ENCODE measurements at places on chromosomes 7 and 10.

GRCh38 chr10:78505657-78506056 is 472.0 kb downstream of the RPS24 start:
- no peak for DNase-seq

- no peak for DNase-seq
Observed at GRCh38 chr7:24192053-24192452, 91.9 kb upstream of the NPY start.

DNA sequence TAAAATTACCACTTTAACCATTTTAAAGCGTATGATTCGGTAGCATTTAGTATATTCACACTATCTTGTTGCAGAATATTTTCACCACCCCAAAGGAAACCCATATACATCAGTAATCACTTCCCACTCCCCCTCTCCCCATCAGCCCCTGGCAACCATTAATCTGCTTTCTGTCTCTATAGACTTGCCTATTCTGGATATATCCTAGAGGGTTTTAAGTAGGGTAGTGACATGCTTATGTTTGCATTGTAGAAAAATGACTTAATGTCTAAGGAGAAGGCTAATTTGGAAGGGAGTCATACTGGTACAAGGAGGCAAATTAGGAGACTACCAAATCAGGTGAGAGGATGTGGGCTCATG is 42.6 kb upstream of the TRIL start:
- no peak for DNase-seq

GRCh38 chr7:120985839-120986238 is 2.7 kb upstream of the CPED1 start:
- no peak for DNase-seq

DNA sequence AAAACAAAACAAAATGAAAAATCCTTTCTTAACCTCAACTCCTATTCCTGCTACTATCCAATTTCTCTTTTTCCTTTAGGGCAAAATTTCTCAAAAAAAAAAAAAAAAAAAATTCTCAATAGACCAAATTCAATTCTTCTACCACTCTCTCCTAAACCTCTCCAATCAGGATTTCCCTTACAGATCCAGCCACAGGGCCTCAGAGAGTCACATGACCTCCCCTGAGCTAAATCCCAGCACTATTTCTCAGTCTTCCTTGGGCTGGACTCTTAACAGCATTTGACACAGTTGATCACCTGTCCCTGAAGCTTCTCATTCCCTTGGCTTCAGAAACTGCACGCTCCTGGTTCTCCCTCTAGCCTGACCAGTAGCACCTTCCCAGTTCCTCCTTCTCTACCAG is 4.9 kb downstream of the ZNF12 start:
- no peak for DNase-seq

DNA sequence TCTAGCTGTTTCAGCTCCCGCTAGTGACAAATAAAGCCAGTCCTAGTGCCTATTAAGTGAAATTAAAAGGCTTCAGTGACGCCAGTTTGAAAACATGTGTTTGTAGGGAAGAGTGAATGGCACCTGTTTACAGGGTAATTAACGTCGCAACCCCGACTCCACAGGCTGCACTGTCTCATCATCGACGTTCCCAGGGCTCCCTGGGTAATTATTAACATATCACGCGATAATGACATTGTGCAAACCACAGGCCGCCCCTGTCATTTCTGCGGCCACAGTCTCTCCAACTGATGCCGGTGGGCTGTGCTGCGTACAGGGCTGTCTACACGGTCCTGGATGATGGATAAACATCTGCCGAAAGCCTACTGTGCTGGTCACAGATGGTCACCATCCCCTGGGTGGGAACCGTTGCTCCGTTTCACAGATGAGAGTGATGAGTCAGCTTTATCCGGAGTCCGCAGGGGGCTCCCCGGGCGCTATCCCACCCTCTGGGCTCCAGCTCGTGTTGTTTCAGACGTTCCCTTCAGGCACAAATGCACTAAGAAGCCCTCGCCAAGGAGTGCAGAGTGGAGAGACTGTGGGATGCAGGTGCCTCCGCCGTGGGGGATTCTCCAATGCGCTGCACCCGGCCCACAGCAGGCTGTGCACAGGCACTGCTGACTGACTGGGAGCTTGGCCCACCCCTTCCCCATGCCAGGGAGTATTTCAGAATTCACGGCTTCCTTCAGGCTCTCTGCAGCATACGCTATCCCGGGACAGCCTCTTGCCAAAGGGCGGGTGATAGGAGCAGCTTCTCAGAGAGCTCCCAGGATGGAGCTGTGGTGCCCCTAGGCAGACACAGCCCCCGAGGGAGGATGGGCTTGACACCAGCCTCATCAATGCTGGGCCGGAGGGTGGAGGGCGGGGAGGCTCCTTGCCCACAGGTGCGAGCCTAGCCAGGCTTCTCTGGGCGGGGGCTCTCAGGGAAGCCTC is 491.8 kb upstream of the FOXK1 start:
- DNase-seq = peak; percentile 53

DNA sequence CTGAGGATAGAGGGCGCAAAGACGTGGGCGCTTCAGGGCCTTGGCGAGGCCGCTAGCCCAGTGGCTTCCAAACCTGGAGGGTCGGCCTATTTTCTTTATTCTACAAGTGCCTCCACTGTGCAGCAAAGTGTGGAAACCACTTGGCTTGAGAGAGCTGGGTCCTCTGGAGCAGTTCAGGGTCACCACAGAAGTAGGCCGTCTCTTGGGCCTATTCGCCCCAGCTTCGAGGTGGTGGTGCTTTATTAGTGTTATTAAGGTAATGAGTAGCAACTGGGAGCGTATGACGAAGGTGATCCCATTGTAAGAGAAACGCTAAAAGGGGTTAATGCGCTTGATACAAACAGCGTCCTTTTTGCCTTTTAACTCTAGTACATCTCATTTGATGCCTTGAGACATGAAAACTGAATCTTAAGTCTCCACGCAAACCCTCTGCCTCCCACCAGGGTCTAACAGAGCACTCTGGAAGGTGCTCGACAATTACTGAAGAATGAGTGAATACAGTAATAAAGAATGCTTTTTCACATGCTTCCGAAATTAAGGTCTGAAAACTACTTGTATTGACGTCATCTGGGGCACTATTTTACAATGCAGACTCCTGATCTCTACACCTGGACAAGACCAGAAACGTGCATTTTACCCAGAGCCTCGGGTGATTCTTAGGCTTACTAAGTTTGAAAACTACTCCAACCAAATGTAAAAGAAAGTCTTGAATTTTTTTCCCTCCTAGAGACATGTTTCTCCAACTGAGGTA is 647 bp upstream of the GSAP start:
- no peak for DNase-seq

GRCh38 chr7:22601003-22601402 is 101.0 kb upstream of the STEAP1B start:
- no peak for DNase-seq

- DNase-seq = peak; percentile 7
Observed at GRCh38 chr7:99752356-99752755, 17.4 kb upstream of the CYP3A7 start.
